ENCODE measurements at places on chromosomes 2 and 18.

DNA sequence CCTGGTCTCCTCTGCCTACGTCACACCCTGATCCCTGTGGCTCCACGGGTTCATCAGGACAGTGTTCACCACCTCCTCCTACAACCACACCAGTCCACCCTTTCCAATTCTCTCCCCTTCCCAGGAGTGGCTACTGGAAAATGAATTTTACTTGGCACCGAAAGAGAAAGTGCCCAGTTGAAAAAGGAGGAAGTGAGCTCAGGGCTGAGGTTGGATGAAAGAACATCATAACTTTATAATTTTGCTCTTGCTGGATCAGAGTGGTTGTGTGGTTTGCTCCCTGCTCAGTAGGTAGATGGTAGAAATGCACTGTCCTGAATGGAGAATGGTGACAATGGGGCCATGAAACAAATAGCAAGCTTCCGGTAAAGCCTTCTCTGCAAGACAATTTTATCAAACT lies 140.3 kb upstream of the DDX18 start:
- no peak for DNase-seq

DNA sequence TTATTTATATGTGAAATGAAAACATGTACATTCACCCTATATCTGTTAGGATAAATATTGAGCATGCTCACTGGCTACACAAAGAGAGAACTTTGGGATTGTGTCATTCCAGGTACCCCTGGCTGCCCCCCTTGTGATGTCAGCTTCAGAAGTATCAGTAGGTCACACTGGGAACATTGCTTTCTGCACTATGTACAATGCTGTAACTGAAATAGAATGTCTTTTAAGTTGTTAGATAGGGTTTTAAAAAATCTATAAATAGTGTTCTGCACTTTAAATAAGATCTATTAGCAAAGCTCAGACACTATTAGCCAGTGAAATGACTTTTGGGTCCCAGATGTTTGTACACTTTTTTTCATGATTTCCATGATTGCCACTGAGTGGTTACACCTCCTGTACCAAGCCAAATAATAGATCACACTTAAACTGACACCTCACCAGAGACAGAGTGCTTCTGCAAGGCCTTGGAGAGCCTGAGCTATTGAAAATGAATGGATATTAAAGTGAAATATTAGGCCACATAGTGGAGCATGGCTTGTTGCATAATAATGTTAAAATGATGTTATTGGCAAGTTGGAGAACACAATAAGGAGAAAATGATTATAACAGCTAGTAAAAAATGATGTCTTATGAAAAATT lies 297.0 kb upstream of the NXPH2 start:
- DNase-seq, result no peak

DNA sequence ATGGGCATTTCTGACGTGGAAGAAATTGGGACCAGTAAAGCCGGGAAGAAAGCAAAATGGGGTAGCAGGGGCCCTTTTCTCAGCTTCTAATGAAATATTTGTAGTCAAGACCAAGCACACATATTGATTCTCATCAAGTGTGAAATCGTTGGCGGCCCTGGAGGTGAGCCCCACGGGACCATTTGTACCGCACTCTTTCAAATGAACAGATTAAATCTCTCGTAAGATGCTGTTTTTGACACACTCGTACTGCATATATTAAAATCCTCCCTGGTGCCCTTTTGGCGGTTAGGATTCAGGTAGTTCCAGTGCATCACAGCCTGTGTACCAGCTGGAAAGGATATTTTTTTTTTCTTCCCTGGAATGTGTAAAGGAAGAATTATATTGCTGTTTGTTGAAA lies 9.9 kb upstream of the MYL1 start:
- DNase-seq, result no peak

GRCh38 chr18:23307567-23308295 lies 145.4 kb upstream of the RIOK3 start:
- no peak for DNase-seq

DNA sequence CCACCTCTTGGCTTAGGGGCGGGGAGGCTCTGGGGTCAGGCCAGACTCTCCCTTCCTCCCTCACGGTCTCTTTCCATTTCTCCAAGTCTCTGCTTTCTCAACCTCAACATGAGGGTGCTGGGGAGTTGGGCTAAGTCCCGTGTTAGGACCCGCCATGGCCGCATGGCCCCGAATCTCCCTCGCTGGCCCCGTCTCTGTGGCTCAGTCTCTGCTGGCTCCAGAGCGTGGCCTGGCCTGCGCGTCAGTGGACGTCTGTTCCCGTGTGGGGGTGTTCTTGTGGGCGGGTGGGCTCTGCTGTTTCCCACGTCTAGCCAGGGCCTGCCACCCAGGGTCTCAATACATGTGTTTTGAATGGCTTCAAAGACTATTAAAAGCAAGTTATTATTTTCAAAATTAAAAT lies 12.4 kb downstream of the ALLC start:
- no peak for DNase-seq

GRCh38 chr18:53795610-53796009 lies 428.9 kb downstream of the MBD2 start:
- DNase-seq, result no peak

GRCh38 chr18:54742659-54743604 lies 85.3 kb upstream of the RAB27B start:
- DNase-seq, result peak; percentile 62

DNA sequence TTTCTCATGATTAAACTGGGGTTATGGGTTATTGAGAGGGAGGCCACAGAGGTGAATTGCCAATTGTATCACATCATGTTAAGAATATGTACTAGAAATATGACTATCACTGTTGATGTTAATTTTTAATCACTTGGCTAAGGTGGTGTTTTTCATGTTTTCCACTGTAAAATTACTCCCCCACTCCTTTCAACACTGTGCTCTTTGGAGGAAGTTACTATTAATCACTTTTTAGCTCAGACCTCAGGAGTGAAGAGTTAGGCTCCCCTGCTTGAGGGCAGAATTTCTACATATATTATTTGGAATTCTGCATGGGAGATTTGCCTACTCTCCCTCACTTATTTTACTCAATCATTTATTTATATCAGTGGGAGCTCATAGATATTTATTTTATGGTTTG lies 76.0 kb upstream of the OSR1 start:
- no peak for DNase-seq

DNA sequence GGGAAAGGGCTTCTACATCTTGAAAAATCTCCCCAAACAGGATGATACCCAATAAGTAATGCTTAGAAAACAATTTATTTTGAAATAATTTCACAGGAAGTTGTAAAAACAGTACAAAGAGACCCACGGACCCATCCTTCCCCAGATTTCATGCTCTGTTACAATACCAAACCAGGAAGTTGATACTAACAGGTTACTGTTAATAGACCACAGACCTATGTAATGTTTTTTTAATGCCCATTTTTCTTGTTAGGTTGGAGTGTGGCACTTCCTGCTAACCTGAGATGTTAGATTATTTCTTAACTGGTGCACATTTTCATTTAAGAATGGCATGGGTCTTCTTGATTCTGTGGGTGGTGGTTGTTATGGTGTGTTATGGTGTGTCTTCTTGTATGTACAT lies 21.4 kb upstream of the MGAT5 start:
- no peak for DNase-seq

DNA sequence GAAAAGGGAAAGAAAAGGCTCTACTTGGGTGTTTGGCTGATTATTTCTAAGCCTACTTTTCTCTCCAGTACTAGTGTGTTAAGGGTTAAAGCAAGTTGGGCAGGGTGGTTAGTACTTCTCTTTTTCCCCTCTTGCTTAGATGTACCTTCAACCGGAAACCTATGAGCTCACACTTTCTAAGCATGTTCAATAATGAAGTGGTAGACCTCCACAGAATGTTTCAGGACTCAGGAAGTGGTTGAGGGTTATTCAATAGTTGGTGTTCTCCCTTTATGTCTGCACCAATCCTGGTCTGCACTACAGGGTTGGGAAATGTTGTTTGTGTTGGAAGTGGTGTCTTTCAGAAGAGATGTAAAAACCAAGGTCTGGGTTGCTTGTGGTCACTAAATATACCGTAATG lies 137.1 kb downstream of the ZEB2 start:
- DNase-seq, result peak; percentile 34

DNA sequence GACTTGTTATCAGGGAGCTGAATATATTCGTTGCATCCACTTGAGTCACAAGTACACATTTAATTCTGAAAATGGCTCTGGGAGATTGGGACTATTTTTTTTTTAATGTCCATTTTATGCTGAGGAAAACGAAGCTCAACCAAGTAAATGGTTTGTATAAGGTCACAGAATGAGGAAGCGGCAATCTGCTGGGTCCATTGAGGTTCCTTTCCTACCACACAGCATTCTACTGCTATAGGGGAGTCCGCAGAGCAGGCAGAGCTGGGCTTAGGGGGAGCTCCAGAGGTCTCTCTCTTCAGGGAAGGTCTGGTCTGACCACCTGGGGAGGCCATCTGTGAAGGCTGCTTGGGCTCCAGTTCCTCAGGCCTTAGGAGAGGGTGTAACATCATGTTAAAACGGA lies 77.9 kb downstream of the MCFD2 start:
- DNase-seq, result no peak

- no peak for DNase-seq
Observed at GRCh38 chr18:42052122-42052708, 97.2 kb downstream of the PIK3C3 start.

- no peak for DNase-seq
Observed at GRCh38 chr18:12041561-12041960, 52.1 kb upstream of the ANKRD62 start.

DNA sequence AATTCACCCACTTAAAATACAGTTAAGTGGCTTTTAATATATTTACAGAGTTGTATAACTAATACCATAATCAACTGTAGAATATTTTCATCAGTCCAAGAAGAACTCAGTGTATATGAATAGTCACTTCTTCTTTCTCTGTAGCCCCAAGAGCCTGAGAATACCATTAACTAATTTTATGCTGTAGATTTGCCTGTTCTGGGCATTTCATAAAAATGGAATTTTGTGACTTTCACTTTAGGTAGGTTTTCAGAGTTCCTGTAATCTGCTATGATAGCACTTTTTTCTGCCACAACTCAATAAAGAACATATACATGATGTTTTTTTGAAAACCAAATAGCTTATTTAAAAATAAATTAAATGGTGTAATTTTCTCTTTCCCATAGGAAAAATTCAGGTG lies 57.6 kb downstream of the CCDC102B start:
- DNase-seq, result no peak

Data from tibial artery (tissue), 4 donors.